Epithelial cell of esophagus (primary cell): ENCODE measurements at places on chromosomes 3 and 15.

DNA sequence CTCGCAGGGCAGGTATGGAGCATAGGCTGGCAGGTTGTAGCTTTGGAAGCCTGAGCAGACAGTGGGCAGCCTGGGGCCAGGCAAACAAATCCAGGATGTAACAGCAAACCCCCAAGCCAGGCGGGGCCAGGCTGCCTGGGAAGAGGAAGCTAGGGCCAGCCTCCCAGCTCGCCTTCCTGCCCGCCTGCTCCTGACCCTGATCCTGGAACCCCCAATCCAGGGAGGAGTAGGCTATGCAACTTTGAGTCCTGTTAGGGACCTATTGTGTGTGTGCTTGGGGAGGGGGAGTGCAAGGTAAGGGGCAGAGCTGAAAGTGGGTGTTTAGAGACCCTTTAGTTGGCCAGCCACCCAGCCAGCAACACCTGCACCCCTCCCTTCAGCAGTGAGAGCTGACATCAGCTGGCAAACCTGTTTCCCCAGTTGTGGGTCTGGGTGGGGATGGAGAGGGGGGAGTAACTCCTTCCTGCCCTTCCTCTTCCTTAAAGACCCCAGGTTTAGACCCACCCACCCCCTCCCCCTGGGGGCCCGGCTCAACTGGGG, 2.5 kb downstream of the NBEAL2 start:
- peak; percentile 80 for DNase-seq

GRCh38 chr3:107356706-107357105, 20.5 kb upstream of the CCDC54 start:
- peak; percentile 72 for DNase-seq

DNA sequence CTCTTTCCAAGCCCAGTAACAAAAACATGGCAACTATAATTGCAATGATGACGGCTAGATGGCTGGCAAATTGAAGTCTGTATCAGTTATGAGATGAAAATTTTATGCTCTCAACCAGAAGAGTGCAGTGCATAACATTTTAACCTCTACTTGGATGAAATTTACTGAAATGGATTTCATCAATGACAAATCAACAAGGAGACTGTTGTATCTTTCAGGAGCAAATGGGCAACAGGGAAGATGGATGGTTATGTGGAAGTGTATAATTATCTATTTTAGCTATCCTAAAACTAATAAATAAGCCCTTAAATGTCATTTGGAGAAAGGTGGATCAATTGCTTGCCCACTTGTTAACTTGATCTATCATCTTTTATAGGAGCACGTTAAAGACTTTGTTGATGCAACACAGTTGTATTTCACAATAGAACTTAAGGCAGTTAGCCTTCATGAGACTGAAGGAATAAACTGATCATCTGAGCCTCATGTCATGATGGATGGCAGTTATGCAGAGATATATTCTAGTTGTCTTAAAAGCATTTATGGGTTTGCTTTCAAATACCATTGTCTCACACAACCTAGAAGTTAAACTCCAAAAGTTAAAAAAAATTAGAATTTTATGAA, 315.1 kb upstream of the TBC1D5 start:
- no peak for DNase-seq

- DNase-seq: no peak
Measured at GRCh38 chr3:137992592-137992991, 17.4 kb upstream of the CLDN18 start.

- no peak for DNase-seq
Measured at GRCh38 chr3:188446766-188447165, 292.8 kb downstream of the LPP start.

DNA sequence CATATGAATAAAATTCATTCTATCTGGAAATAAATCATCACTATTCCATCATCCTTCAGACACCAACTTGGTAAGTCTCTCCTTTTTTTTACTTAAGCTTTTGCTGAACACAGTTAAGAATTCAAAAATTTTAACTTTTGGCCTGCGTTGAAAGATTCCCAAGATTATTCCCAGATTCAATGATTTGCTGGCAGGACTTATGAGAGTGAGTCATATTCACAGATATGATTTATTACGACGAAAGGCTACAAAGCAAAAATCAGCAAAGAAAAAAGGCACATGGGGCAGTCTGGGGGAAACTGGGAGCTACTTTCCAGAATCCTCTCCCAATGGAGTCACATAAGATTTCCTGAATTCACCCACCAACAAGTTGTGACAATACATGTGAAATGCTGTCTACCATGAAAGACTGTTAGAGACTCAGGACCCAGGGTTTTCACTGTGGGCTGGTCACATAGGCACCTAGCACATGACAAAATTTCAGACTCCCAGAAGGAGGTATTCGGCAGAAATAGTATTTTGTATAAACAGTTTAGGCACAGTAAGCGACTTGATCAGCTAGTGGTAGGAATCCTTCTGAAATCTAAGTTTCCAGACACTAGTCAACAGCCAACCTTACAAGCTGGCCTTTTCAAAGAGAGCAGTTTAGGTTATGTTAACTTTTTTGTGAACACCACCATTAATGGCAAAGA, 82.1 kb downstream of the DLG1 start:
- DNase-seq: no peak
